Natural killer cell (primary cell): ENCODE measurements at places on chromosomes 6 and 20. TPM values are rescaled to one million over a fixed set of nuclear protein-coding genes. Genes with fewer than 3 reads are reported as not detected.

GRCh38 chr6:38151580-38152500 is 332.3 kb downstream of the ZFAND3 start:
- H3K27me3 ChIP-seq = no peaks in the 10 kb centered on the region
- peaks cover 13% of the 10 kb centered on the region for H3K36me3 ChIP-seq
- no peak for DNase-seq
- H3K4me1 ChIP-seq = peaks cover 11% of the 10 kb centered on the region
- no peak overlapping the region for H3K4me3 ChIP-seq

- no peaks in the 10 kb centered on the region for H3K27me3 ChIP-seq
- DNase-seq = no peak
- no peak overlapping the region for H3K27ac ChIP-seq
- peaks cover 15% of the 10 kb centered on the region for H3K4me1 ChIP-seq
- H3K4me3 ChIP-seq = no peak overlapping the region
Measured at GRCh38 chr20:44478206-44478605, 2.5 kb downstream of the TTPAL start.

GRCh38 chr6:84441456-84441855 is 214.0 kb upstream of the CEP162 start:
- H3K27ac ChIP-seq = no peak overlapping the region
- H3K36me3 ChIP-seq = no peaks in the 10 kb centered on the region
- no peaks in the 10 kb centered on the region for H3K4me1 ChIP-seq
- H3K27me3 ChIP-seq = no peaks in the 10 kb centered on the region

DNA sequence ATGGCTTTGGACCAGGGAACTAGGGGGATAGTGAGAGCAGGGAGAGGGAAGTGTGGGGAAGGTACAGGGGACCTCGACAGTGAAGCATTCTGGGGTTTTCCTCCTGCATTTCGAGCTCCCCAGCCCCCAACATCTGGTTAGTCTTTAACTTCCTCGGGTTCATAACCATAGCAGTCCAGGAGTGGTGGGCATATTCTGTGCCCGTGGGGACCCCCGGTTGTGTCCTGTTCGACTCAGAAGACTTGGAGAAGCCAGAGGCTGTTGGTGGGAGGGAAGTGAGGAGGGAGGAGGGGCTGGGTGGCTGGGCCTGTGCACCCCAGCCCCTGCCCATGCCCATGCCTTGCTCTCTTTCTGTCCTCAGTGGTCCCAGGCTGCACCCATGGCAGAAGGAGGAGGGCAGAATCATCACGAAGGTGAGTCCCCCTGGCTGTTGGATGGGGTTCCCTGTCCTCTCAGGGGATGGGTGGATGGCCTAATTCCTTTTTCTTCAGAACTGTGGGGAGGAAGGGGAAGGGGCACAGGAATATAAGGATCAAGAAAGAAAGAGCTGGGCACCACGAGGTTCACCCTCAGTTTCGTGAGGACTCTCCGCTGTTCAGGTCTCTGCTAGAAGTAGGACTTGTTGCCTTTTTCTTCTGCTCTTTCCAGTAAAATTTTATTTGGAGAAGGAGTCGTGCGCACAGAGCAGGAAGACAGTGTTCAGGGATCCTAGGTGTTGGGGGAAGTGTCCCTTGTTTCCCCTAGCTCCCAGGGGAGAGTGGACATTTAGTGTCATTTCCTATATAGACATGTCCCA is 4.2 kb downstream of the VEGFA start:
- H3K4me3 ChIP-seq = no peak overlapping the region
- no peaks in the 10 kb centered on the region for H3K36me3 ChIP-seq
- no peak for DNase-seq

DNA sequence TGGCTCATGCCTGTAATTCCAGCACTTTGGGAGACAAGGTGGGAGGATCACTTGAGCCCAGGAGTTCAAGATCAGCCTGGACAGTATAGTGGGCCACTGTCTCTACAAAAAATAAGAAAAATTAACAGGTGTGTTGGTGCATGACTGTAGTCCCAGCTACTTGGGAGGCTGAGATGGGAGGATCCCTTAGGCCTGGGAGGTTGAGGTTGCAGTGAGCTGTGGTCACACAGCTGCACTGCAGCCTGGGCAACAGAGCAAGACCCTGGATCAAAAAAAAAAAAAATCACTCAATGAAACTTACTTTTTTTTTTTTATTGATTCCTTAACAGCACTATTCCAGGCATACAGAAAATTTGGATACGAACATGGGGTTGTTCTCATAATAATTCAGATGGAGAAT is 14.0 kb downstream of the CDKAL1 start:
- no peak overlapping the region for H3K4me3 ChIP-seq
- DNase-seq = no peak
- peaks cover 37% of the 10 kb centered on the region for H3K36me3 ChIP-seq
- H3K27me3 ChIP-seq = no peaks in the 10 kb centered on the region

DNA sequence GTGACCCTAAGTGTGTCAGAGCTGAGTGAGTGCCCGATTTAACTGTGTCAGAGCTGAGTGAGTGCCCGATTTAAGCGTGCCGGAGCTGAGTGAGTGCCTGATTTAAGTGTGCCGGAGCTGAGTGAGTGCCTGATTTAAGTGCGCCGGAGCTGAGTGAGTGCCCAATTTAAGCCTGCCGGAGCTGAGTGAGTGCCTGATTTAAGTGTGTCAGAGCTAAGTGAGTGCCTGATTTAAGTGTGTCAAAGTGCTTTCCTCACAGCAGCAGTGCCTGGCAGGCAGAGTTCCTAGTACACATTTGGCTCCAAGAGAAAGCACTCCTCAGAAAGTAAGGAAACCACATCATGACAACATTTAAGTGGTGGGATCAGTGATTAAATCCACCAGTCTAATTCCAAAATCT is 13.2 kb downstream of the SERAC1 start:
- H3K27ac ChIP-seq = no peak overlapping the region
- no peaks in the 10 kb centered on the region for H3K4me1 ChIP-seq
- peaks cover 4% of the 10 kb centered on the region for H3K36me3 ChIP-seq
- H3K27me3 ChIP-seq = no peaks in the 10 kb centered on the region
- DNase-seq = no peak

DNA sequence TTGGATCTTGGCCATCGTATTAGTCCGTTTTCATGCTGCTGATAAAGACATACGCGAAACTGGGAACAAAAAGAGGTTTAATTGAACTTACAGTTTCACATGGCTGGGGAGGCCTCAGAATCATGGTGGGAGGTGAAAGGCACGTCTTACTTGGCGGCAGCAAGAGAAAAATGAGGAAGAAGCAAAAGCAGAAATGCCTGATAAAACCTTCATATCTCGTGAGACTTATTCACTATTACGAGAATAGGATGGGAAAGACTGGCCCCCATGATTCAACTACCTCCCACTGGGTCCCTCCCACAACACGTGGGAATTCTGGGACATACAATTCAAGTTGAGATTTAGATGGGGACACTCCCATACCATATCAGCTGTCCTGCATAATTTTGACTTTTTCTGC is 20.1 kb upstream of the REPS1 start:
- no peak overlapping the region for H3K4me3 ChIP-seq
- no peaks in the 10 kb centered on the region for H3K27me3 ChIP-seq
- no peak overlapping the region for H3K27ac ChIP-seq

DNA sequence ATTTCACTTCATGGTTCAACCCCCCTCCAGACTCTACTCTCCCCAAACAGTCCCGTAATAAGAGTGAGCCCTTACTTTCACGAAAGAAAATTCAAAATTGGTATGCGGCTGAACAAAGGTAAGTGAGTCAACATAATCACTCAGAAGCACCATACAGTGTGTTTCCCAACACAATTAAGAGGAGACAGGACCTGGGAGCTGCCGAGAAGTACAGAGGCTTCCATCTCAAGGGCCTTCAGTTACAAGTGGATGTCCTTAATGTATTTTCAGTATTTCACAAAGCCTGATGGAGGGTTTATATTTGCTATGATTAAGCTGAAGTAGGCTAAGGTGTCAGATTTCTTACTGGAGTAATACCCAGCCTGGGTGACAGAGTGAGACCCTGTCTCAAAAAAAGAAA is 51.1 kb downstream of the MYO6 start:
- H3K4me1 ChIP-seq = no peaks in the 10 kb centered on the region
- no peaks in the 10 kb centered on the region for H3K36me3 ChIP-seq
- no peaks in the 10 kb centered on the region for H3K27me3 ChIP-seq
- DNase-seq = no peak
- no peak overlapping the region for H3K4me3 ChIP-seq
- no peak overlapping the region for H3K27ac ChIP-seq

- H3K27me3 ChIP-seq = no peaks in the 10 kb centered on the region
- H3K4me3 ChIP-seq = no peak overlapping the region
- H3K27ac ChIP-seq = no peak overlapping the region
Measured at GRCh38 chr6:110628330-110628729, 151.9 kb upstream of the SLC22A16 start.

GRCh38 chr6:10838794-10839333 is 525 bp upstream of the MAK start:
- no peaks in the 10 kb centered on the region for H3K36me3 ChIP-seq
- H3K27ac ChIP-seq = no peak overlapping the region
- peak; percentile 21 for DNase-seq
- peak overlapping the region; percentile 34 for H3K4me3 ChIP-seq
- peaks cover 40% of the 10 kb centered on the region for H3K27me3 ChIP-seq
- peaks cover 21% of the 10 kb centered on the region for H3K4me1 ChIP-seq

DNA sequence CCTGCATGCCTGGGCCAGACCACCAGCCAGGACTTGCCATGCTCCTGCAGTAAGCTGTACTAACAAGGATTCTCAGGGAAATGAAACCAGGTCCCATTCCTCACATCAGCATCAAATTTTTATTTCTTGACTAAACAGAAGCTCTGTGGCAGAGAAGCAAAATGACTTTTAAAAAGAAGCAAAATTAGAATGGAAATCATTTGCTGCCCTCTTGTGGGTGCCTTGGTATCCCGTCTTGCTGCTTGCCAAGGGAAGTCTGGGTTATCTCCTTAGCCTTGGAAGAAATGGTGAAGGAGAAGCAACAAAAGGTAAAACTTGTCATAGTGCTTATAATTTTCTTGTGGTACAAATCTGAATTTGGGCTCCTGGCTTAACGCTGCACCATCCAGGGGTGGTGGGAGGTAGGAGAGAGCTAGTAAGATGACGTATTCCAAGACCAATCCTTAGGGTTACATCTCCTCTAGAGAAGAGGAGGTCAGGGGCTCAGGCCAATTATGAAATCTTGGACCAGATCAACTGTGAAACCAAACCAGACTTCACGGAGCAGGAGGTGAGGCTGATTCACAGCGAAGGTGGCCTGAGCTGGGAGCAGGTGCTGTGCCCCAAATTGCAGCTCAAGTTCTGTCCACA is 107.5 kb downstream of the FAXC start:
- H3K4me1 ChIP-seq = no peaks in the 10 kb centered on the region
- no peaks in the 10 kb centered on the region for H3K36me3 ChIP-seq
- no peak overlapping the region for H3K4me3 ChIP-seq
- H3K27me3 ChIP-seq = no peaks in the 10 kb centered on the region

GRCh38 chr6:3139090-3139903 is 18.0 kb downstream of the TUBB2A start:
- no peak for DNase-seq
- H3K27me3 ChIP-seq = no peaks in the 10 kb centered on the region
- H3K36me3 ChIP-seq = peaks cover 10% of the 10 kb centered on the region
- no peak overlapping the region for H3K4me3 ChIP-seq
- H3K4me1 ChIP-seq = peaks cover 5% of the 10 kb centered on the region
- no peak overlapping the region for H3K27ac ChIP-seq

- DNase-seq = peak; percentile 68
- no peaks in the 10 kb centered on the region for H3K36me3 ChIP-seq
- H3K4me3 ChIP-seq = no peak overlapping the region
- no peaks in the 10 kb centered on the region for H3K27me3 ChIP-seq
- no peak overlapping the region for H3K27ac ChIP-seq
Measured at GRCh38 chr6:129370268-129370916, 339.6 kb downstream of the ARHGAP18 start.

GRCh38 chr20:17626217-17627007 is 55.6 kb downstream of the RRBP1 start:
- no peak overlapping the region for H3K27ac ChIP-seq
- H3K4me3 ChIP-seq = no peak overlapping the region
- no peaks in the 10 kb centered on the region for H3K4me1 ChIP-seq

- H3K27ac ChIP-seq = no peak overlapping the region
- H3K27me3 ChIP-seq = no peaks in the 10 kb centered on the region
- no peak overlapping the region for H3K4me3 ChIP-seq
- H3K4me1 ChIP-seq = no peaks in the 10 kb centered on the region
Measured at GRCh38 chr6:98589536-98589935, 244.8 kb upstream of the POU3F2 start.

DNA sequence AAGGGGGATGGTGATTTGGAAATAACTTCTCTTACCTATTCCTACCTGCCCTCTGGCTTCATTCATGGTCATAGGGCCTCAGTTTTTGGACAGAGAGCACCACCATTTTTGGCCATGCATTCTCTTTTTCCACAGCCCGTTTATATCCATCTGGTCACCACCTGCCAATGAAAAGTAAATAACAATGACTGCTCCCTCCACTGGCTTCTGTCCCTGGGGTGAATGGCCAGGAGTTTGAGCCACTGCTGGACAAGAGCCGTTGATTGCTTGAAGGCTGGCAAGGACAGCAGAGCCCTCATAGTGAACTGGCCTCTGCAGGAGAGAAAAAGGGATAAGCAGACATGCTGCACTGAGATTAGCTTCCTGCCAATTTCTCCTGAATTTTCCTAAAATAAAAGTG is 261.8 kb downstream of the ADGB start:
- no peak overlapping the region for H3K27ac ChIP-seq
- peaks cover 4% of the 10 kb centered on the region for H3K4me1 ChIP-seq
- H3K4me3 ChIP-seq = no peak overlapping the region
- H3K36me3 ChIP-seq = no peaks in the 10 kb centered on the region

DNA sequence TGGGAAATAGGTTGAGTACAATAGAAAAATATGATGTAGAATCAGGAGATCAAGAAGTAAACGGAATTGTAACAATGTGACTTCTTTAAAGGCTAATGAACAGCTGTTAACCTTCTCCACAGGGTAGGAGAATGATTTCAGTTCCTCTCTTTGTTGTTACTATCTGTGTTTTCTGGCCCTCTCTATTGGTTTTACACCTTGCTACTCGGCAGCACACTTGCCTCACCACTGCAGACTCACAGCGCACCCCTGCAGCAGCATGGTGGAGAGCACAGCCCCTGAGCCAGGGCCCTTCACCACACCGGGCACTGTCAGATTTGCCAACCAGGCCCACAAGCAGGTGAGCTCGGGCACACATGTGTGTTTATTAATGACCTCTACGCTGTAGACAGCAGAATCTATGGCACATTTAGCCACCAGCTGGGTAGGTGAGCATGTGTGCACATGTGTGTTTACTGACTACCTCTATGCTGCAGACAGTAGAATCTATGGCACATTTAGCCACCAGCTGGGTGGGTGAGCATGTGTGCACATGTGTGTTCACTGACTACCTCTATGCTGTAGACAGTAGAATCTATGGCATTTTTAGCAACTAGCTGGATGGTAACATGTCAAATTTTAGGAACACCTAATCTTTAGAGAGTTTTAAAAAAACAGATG is 16.8 kb downstream of the SFT2D1 start:
- no peak overlapping the region for H3K4me3 ChIP-seq
- DNase-seq = no peak
- H3K36me3 ChIP-seq = peaks cover 47% of the 10 kb centered on the region
- peak overlapping the region; percentile 8 for H3K27ac ChIP-seq

The WFDC10B gene
- not detected for total RNA-seq

The TRAPPC3L gene
- total RNA-seq = not detected

The GTF3C6 gene
- total RNA-seq = 28.2 TPM

The NR2E1 gene
- not detected for total RNA-seq

The PI16 gene
- total RNA-seq = 1.8 TPM

The C20orf141 gene
- total RNA-seq = not detected

The ANGPT4 gene
- total RNA-seq = not detected

The PKIG gene
- total RNA-seq = 1.5 TPM

The VGLL2 gene
- not detected for total RNA-seq

The FUT9 gene
- total RNA-seq = not detected

The LPA gene
- total RNA-seq = not detected

The CRISP2 gene
- total RNA-seq = not detected

The DEFB129 gene
- not detected for total RNA-seq

The GPX5 gene
- not detected for total RNA-seq

The PARD6B gene
- total RNA-seq = 4.1 TPM

The BEND6 gene
- not detected for total RNA-seq
